Activated T-cell treated with anti-CD3 and anti-CD28 coated beads, Interleukin-2, amount 50 U/mL, for 24 hours (primary cell): ENCODE measurements at places on chromosomes 2 and 18.

DNA sequence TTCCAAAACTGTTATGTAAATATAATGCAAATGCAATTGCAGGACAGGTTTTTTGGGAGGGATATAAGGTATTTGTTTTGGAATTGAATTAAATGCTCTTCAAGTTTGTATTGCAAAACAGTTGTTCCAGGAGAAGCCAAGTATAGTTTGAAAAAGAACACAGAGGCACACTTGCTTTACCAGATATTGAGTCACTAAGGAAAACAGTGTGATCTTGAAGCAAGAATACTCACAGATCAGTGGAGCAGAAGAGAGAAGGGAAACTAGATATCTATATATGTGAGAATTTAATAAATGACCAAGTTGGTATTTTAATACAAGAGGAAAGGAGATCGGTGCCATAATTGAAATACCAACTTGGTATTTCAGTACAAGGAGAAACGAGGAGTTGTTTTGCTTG, 178.9 kb downstream of the CAPN13 start:
- no peak for DNase-seq

DNA sequence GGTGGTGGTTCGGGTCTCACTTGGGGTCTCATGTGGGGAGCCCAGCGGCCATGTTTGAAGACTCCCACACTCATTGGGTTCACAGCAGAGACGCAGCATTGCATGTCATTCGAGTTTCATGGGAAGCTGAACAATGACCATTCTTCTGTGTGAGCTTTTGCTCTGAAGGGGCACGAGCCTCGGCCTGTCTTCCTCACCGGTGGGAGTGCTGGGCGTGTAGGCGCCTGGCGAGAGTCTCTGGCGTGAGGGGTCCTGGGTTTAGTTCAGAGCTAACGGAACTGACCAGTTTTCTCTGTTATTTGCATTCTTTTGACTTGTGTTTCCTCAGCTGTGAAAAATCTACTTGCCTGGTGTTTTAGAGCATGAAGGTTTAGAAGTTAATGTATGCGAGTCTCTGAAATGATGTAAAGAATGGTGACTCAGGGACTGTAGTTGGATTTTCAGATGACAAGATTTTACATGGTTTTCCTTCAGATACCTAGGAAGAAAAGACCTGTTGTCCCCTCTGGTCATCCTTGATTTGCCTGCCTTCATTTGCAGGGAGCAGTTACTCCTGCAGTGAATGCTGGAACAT, 98.1 kb downstream of the ARMC9 start:
- no peak for DNase-seq

GRCh38 chr18:74950479-74950878, 258.5 kb downstream of the PTGR3 start:
- no peak for DNase-seq

DNA sequence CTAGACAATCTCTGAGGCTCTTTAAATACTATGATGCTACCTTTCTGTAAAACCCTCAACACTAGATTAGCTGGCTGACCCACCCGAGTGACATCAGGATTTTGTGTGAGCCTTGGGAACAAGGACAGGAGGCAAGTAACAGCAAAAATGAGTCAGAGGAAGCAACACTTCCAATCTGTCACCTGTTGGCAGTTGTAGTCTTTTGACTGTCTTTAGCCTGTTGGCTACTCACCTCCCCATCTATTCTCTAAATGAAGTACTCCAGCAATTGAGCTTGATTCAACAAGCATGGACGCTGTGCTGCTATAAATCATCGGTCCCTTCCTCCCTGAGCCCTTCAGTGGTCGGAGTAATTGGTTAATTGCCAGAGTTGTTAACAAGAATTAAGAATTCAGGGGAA, 898.7 kb downstream of the BCL11A start:
- no peak for DNase-seq

GRCh38 chr2:112737542-112738232, 16.9 kb downstream of the NT5DC4 start:
- DNase-seq = no peak

DNA sequence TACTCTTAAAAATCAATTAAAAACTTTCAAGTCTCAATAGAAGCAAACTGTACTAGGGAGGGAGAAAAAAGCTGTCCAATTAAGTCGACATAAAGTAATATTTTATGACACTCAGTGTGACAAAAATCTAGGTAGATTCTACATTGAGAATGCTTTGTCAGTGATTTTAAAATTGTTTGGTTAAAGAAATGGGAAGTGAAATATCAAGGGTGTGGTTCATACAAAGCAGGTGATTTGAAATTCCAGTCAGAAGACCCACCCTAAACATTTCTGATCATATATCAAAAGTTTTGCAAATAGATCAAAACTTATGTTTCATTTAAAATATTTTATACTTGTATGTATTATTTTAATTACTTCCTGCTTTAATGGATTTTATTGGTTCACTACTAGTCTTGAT, 338.9 kb upstream of the DCC start:
- no peak for DNase-seq

GRCh38 chr18:38413193-38413592, 847.6 kb upstream of the CELF4 start:
- DNase-seq = no peak
